ENCODE measurements at places on chromosomes 5 and 9.
A peak's percentile ranks its signal among the peaks of the same experiment; 100 is the strongest.

- DNase-seq: no peak
These were observed 1.9 kb upstream of the PCDH1 start for GRCh38 chr5:141879941-141880738.

DNA sequence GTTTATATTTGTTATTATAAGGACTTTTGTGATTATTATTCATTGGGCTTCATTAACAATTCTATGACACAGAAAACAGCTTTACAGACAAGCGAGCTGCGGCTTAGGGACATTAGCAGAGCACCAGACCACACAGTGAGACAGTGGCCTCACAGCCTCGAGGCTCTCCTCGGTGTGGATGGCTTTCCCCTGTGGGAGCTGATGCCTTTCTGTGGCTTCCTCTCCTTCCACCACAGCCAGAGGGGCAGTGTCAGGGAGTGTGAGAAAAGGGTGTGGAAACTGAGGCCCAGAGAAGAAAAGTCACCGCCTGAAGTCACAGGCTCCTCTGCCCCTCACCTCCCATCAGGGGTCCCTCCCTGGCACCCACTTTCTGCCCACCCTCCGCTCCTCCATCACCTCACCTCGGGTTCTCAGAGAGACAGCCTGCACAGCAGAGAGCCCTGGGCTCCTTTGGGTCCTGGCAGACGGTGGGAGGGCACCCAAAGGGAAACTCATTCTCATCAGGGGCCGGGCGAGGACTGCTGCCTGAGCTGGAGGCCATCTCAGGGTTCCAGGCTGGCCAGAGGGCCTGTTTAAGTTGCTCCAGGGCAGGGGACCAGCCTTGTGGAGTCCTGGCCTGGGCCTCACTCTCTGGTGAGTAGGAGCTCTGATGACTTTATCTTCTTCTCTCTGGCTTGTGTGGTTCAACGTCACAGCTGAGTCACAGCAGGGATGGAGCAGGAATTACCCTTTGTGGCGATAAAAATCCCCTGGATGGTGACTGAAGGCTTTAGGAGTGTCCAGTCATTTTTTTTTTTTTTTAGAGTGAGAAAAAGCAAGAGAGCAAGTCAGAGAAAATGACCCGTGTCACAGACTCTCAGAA, 830 bp downstream of the TRAF1 start:
- DNase-seq: peak; percentile 75

- DNase-seq: no peak
These were observed 76.7 kb downstream of the FAM170A start for GRCh38 chr5:119706049-119706448.

DNA sequence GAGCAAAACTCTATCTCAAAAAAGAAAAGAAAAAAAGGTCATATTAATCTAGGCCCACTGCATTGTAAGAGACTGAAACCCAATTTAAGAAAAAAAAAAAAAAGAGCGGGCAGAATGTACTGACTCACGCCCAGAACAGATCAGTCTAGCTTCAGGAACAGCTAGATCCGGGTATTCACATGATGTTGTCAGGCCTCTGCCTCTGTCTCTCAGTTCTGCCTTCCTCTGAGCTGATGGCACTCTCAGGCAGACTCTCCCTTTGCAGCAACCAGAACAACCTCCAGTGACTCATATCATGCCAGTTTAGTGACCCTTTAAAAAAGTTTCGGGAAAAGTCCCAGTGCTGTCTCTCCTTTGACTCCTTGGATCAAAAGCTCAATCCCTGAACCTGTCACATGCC, 53.0 kb downstream of the NEURL1B start:
- no peak for DNase-seq

DNA sequence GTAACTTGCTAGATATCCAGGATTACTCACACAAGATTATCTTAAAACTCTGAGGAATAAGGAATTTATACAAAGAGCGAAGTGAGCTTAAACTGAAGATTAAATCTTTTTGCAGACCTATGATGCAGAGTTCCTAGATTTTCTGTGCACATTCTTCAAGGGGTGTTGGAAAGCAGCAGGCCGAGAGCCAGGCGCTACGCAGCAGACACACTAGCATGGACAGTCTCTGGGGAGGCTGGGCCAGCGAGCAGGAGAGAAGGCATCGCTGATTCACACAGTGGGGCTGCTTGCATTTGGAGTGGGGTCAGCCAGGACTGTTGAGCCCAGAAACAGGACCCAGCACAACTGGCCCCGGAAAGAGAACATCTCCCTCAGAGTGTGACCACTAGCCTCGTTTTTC, 136.3 kb downstream of the ADAMTS16 start:
- no peak for DNase-seq

GRCh38 chr9:109419531-109419930, 78.6 kb downstream of the PTPN3 start:
- no peak for DNase-seq

GRCh38 chr9:105438141-105438806, 9.6 kb upstream of the FSD1L start:
- DNase-seq: peak; percentile 94

DNA sequence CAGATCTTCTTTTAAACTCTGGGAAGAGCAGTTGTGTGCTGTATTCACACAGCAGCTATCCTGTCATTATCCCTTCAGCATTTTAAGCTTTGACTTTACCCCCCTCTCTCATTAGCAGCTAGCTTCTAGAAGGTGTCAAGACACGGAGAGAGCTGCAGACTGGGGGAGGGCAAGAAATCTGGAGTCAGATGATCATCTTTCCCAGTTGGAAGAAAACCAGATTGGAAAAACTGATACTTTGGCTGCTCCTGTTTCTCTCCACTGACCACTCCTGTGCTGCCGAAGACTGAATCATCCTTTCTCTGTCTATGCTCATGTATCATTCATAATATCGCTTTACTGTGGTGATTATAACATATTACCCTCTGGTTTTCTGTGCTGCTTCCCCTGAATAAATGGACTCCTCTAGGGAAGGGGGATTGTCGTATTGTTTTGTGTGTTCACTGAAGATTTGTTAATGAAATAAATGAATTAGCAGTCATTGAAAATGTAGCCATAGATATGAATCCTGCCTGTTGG, 75.1 kb downstream of the SH3GL2 start:
- no peak for DNase-seq

DNA sequence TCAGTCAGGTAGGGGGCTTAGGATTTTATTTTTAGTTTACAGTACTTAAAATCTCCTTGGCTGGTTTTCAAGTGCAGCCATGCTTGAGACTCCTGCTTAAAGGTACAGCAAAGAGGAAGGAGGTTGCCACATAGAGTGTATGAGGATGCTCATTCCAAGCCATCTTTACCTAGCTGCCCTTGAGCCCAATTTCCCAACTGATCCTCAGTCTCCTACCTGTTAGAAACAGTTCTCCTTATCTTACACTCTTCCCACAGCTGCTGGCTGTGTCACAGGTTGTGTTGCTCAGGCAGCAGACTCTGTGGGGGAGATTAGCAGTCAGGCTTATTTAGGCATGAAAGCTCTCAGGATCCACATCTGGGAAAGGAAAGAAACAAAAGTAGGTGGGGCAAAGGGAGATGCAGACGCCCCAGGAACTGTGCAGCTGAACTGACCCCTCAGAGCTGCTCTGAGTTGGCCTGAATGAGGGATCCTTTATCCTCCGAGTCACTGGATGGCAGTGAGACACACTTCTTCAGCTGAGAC, 95.1 kb downstream of the NMUR2 start:
- DNase-seq: no peak

DNA sequence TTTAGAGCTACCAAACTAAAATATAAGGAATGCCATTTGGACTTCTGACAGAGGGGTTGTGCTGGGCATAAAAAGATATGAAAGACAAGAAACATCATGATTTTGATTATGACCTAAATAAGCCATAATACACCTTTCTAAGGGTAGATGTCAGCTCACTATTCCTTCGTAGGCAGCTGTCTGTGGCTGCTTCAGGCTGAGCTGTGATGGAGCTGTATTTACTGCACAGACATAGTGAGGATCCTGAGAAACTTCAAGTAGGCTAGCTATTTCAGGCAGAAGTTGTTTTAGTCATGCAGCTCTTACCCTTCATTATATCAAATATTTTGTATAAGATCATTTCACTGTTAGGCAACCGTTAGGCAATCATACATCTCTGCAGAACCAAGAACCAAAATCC, 511.7 kb downstream of the CDH12 start:
- no peak for DNase-seq

- no peak for DNase-seq
These were observed 478.8 kb upstream of the ADAMTS16 start for GRCh38 chr5:4661326-4661725.

GRCh38 chr5:6317116-6317798, 61.1 kb downstream of the MED10 start:
- DNase-seq: no peak

- DNase-seq: no peak
These were observed 20.3 kb downstream of the KIF2A start for GRCh38 chr5:62326302-62326701.

DNA sequence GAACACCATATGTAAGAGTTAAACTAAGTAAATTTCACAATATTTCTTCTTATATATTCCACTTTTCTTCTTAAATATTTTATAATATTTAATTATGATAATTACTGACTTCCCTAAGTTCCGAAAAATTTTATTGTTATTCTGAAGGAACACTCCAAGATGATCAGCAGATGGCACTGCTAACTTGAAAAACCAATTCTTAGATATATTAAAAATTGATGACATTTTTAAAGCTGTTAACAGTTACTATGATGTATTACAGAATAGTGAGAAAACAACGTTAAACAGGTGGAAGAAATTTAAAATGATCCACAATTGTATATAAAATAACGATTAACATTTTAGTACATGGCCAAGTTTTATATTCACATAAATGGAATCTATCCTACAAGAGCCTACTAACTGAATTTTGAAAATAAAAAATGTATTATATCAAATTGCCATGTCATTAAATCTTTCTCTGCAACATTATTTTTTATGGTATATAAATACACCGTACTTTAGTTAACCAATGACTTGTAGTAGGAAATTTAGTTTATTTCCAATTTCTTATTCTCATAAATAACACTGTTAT, 30.1 kb upstream of the MUSK start:
- DNase-seq: peak; percentile 75

DNA sequence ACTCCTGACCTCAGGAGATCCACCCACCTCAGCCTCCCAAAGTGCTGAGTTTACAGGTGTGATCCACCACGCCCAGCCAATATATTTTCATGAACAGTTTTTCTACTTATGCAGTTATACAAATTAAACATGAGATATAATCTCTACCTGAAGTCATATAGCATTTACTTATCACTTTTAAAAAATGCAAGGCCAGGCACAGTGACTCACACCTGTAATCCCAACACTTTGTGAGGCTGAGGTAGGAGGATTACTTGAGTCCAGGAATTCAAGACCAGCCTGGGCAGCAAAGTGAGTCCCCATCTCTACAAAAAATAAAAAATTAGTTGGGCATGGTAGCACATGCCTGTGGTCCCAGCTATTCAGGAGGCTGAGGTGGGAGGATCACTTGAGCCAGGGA, 164.7 kb upstream of the LHFPL2 start:
- no peak for DNase-seq

DNA sequence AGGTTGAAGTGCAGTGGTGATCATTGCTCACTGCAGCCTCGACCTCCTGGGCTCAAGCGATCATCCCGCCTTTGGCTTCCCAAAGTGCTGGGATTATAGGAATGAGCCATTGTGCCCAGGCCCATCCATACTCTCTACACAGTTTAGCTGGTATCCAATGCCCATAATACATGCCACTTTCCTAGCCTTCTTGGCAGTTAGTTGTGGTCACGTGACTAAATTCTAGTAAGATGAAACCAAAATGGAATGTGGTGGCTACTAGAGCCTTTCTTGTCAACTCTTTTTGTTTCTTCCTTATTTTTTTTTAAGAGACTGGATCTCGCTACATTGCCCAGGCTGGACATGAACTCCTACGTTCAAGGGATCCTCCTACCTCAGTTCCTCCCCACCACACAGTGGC, 15.3 kb upstream of the KIF27 start:
- DNase-seq: peak; percentile 19

GRCh38 chr5:173039964-173040363, 16.2 kb upstream of the CREBRF start:
- no peak for DNase-seq

- DNase-seq: peak; percentile 96
These were observed 892.9 kb downstream of the NR2F1-AS1 start for GRCh38 chr5:92687821-92688722.

DNA sequence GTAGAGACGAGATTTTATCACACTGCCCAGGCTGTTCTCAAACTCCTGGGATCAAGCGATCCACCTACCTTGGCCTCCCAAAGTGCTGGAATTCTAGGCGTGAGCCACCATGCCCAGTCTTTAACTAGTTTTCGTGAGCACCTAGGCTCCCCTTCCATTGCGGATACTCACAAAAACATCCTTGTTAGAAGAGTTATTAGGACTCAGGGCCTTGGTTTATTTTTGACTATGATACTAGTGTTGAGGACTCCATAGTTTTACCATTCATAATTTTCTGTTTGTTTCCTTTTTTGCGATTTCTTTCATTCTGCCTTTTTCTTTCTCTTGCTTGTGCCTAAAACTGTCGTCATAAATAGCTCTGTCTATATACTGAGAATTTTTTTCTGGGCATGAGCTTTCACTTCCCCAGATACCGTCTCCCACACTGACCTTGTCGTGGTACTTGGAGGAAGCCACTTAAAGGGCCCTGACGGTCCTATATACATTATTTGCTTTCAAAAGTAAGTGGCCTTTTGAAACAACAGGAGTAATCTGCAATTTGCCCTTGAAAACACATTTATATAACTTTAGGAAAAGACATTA, 5.2 kb downstream of the F2R start:
- DNase-seq: no peak

GRCh38 chr5:131854134-131854533, 57.3 kb upstream of the FNIP1 start:
- peak; percentile 34 for DNase-seq

GRCh38 chr9:134634176-134634575, 7.4 kb upstream of the COL5A1 start:
- DNase-seq: no peak

DNA sequence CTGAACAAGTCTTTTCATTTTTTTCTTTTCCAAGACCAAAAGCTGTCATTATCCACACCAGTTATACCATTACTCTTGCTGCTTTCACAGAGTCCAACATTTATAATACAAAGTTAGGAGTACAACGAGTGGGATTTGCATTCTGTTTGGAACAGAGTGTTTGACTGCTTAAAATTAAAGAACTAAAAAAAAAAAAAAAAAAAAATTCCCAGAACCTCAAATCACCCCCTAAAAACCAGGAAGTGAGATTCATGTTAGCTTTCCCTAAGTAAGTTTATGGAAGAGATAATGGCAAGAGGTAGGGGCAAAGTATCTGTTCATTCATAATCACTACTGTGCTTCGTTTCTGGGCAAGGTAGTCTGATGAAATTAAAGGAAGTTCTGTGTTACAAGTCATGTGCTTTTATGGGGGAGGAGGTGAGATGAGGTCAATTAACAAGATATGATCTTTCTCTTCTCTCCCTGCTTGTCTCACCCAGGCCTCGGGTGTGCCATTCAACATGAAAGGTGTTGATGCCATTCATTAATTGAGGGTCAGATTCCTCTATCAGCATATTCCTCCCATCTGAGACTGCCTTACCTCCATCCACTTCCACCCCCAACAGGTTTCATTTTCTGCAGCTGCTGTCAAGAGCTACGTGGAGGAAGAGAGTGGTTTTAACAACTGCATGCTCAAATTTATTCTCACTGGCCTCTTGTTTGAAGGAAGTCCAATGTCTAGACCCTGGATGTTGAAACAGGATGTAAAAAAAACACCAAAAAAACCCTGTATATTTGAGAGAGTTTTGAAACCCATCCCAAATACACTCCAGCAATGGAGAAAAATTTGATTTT, 58.1 kb downstream of the MARCHF3 start:
- DNase-seq: peak; percentile 67

GRCh38 chr9:87269296-87270176, 228.1 kb upstream of the DAPK1 start:
- no peak for DNase-seq

Data from choroid plexus epithelial cell (primary cell).